Neural progenitor cell (in vitro differentiated cells): ENCODE measurements at places on chromosomes 5 and 9. TPM values are rescaled to one million over a fixed set of nuclear protein-coding genes. Genes with fewer than 3 reads are reported as not detected.
A peak's percentile ranks its signal among the peaks of the same experiment; 100 is the strongest.

GRCh38 chr5:107669096-107670031, 1.4 kb downstream of the EFNA5 start:
- peak overlapping the region; percentile 87 for H3K27ac ChIP-seq
- DNase-seq, result peak; percentile 53
- peaks cover 42% of the 10 kb centered on the region for H3K4me1 ChIP-seq
- H3K27me3 ChIP-seq, result no peaks in the 10 kb centered on the region
- H3K4me3 ChIP-seq, result peak overlapping the region; percentile 97

DNA sequence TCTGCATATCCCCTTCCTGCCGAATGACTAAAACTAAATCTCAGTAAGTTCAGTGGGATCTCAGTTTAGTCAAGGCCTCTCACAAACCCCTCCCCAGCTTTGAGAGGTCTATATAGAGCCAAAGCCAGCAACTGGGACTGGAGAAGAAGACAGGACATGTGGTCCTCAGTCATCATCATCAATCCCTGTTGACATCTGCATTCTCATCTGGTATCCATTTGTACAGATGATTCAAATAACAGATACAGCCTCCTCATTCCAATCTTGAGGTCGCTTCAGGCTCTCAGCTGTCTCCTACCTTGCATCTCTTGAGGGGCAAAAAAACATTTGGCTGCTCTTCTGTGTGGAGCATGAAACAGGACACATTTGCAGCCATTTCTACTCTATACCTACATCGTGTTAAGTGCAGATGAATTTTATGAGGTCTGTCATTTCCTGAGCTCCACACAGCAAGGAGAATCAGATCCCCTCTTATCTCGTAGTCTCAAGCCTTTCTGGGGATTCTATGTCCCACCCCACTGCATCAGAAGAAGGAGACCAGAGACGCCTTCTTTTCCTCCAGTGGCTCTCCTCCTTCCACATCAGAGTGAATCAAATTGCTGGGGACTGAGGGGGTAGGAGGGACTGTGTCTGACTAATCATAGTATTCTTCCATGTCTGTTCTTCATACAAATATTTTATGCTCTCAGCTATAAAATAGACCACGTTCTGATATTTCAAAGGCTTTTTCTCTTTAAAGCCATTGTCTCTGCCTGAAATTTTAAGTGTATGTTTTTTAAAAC, 4.7 kb upstream of the RECK start:
- no peak for DNase-seq
- no peak overlapping the region for H3K4me3 ChIP-seq
- peaks cover 9% of the 10 kb centered on the region for H3K27me3 ChIP-seq
- H3K36me3 ChIP-seq, result no peaks in the 10 kb centered on the region
- no peak overlapping the region for H3K27ac ChIP-seq
- H3K4me1 ChIP-seq, result no peaks in the 10 kb centered on the region

- peaks cover 29% of the 10 kb centered on the region for H3K27me3 ChIP-seq
- H3K27ac ChIP-seq, result no peak overlapping the region
- DNase-seq, result no peak
- H3K4me3 ChIP-seq, result no peak overlapping the region
- H3K36me3 ChIP-seq, result no peaks in the 10 kb centered on the region
Observed at GRCh38 chr9:129442803-129443511, 177.9 kb downstream of the C9orf50 start.

DNA sequence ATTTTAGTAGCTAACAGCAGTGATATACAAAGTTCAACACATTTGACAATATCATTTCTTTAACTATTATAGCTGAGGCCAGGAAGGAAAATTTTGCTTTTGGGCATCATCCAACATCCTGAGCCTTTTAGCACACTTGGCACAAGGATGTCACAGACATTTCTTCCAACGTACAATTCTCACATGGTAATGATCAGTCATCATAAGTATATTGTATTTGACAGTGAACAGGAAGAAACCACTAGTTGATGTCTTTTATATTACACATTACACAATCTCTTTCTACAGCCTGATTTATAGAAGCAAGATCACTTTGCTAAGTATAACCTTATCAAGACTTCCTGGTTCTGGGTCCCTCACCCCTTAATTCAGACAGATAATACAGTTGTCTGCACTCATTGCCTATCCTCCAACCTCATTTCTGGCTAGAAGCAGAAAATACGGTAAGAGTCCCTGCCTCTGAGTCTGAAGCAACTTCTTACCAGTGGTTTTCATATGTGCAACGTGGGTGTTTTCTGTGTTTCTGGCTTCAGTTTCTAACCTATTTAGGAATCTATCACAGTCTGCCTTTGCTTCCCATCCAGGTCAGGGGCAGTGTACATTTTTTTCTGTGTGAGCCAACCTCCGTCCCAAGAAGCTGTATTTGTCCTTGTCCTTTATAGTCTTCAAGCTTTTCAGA, 167.8 kb downstream of the PAM start:
- DNase-seq, result no peak
- H3K27me3 ChIP-seq, result no peaks in the 10 kb centered on the region
- H3K4me1 ChIP-seq, result peaks cover 60% of the 10 kb centered on the region
- no peak overlapping the region for H3K27ac ChIP-seq
- peaks cover under 1% of the 10 kb centered on the region for H3K36me3 ChIP-seq

- H3K4me3 ChIP-seq, result no peak overlapping the region
- H3K27ac ChIP-seq, result no peak overlapping the region
- DNase-seq, result no peak
- H3K4me1 ChIP-seq, result peaks cover 6% of the 10 kb centered on the region
- no peaks in the 10 kb centered on the region for H3K27me3 ChIP-seq
Observed at GRCh38 chr5:133939668-133940067, 28.8 kb downstream of the C5orf15 start.

GRCh38 chr9:103991698-103992097, 102.4 kb upstream of the SMC2 start:
- no peak overlapping the region for H3K27ac ChIP-seq
- H3K36me3 ChIP-seq, result no peaks in the 10 kb centered on the region
- no peak for DNase-seq
- H3K27me3 ChIP-seq, result no peaks in the 10 kb centered on the region

DNA sequence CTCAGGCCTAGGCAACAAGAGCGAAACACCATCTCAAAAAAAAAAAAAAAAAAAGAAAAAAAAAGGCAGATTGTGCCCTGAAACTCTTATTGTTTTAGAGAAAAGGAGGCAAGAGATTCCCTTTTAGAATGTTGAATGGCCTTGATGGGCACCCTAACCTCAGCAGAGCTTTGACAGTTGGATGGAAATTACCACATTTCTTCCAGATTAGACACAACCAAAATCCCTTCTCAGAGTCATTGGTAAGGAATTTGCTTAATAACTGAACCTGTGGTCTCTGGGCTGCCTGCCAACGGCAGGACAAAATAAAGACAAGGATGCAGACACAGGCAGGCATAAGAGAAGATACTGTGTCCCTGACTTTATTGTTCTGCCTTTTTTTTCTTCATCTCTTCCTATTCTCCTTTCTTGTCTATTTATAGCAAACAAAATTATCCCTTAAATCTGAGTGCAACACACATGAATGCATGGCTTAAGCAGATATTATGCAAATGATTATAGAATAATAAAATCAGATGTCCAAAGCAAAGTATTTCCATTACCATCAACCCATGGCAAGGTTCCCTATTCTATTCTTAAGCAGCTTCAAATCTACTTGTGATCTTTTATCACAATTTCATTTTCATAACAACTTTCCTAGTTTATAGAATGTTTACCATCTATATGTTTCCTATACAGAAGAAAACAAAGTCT, 37.3 kb upstream of the TRIO start:
- no peak for DNase-seq
- H3K27ac ChIP-seq, result no peak overlapping the region
- H3K36me3 ChIP-seq, result no peaks in the 10 kb centered on the region
- no peak overlapping the region for H3K4me3 ChIP-seq
- no peaks in the 10 kb centered on the region for H3K27me3 ChIP-seq

DNA sequence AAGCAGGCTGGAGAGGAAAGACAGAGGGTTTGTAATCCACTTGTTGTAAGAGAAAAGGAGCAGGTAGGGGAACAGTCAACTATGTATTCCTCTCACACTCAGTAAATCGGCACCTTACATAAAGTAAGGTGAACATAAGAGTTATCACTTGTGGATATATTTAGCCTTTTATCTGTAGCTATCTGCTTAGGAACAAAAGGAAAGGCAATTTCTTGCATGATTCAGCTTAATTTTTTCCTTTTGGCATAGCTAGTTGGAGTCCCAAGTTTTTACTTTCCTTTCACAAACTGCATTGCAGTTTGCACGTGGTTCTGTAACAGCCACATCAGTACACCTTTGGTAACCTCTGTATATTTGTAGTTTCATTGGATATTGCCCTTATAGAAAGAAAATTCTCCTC, 250.9 kb upstream of the PIK3R1 start:
- H3K36me3 ChIP-seq, result no peaks in the 10 kb centered on the region
- peaks cover 1% of the 10 kb centered on the region for H3K4me1 ChIP-seq
- H3K27me3 ChIP-seq, result no peaks in the 10 kb centered on the region

GRCh38 chr5:159412284-159413046, 82.2 kb upstream of the IL12B start:
- DNase-seq, result no peak
- no peaks in the 10 kb centered on the region for H3K36me3 ChIP-seq
- peaks cover 5% of the 10 kb centered on the region for H3K4me1 ChIP-seq
- no peak overlapping the region for H3K27ac ChIP-seq

GRCh38 chr9:4541856-4542255, 51.6 kb downstream of the SLC1A1 start:
- no peak overlapping the region for H3K27ac ChIP-seq
- no peaks in the 10 kb centered on the region for H3K4me1 ChIP-seq
- no peak overlapping the region for H3K4me3 ChIP-seq
- no peaks in the 10 kb centered on the region for H3K36me3 ChIP-seq
- no peaks in the 10 kb centered on the region for H3K27me3 ChIP-seq

DNA sequence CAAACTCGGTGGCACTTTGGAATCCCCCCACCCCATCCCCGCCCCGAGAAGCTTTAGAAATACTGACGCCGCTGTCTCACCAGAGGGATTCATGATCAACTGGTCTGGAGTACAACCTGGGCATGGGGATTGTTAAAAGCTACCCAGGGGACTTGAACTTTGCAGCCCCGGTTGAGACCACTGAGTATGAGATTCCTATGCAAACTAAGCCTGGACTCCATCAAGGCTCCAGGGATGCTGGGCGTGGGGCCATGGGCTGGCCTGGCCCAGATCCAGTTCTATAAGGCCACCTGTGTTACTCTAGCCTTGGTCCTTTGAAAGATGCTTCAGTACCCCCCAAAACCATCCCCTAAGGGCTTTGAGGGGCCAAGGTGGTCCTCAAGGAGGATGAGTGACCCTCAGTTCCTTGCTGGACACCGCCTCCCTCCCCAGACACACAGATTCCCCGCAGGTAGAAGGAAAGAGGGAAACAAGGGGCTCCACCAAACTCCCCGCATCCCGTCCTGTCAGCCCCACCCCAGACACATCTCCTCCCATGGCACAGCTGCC, 68.5 kb downstream of the MRPL36 start:
- no peak overlapping the region for H3K27ac ChIP-seq
- peaks cover 2% of the 10 kb centered on the region for H3K27me3 ChIP-seq
- no peak for DNase-seq
- no peaks in the 10 kb centered on the region for H3K4me1 ChIP-seq
- no peaks in the 10 kb centered on the region for H3K36me3 ChIP-seq
- H3K4me3 ChIP-seq, result no peak overlapping the region

- DNase-seq, result no peak
- H3K4me1 ChIP-seq, result peaks cover 3% of the 10 kb centered on the region
- H3K4me3 ChIP-seq, result no peak overlapping the region
Observed at GRCh38 chr9:32955655-32956478, 45.6 kb downstream of the APTX start.

DNA sequence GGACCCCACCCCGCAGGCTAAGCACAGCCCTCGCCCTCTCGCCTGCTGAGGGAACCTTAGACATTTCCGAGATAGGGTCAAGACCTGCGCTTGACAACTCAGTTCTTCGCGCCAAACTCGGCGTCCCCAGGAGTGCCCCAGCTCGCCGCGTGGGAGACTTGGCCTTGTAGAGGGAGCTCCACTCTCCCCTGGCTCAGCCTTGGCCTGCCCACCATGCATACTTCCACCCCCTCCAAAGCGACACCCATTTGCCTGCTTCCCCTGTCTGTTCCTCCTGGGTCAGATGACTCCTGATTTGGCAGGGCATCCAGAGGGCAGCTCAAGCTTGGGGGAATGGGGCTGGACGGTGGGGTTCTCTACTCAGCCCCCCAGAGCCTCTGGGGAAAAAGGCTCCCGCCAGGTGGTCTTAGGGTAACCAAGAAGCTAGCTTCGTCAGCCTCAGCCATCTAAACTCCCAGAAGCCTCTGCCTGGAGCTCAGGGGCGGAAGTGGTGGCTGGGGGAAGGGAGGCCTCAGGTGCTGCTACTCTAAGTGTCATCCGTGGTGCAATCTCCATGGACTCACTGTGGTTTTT, 560 bp downstream of the DOCK2 start:
- peaks cover 5% of the 10 kb centered on the region for H3K4me1 ChIP-seq
- no peak for DNase-seq
- H3K36me3 ChIP-seq, result no peaks in the 10 kb centered on the region

- no peaks in the 10 kb centered on the region for H3K4me1 ChIP-seq
- no peak overlapping the region for H3K4me3 ChIP-seq
- no peaks in the 10 kb centered on the region for H3K36me3 ChIP-seq
Observed at GRCh38 chr5:143601917-143602333, 198.4 kb upstream of the NR3C1 start.

- H3K36me3 ChIP-seq, result no peaks in the 10 kb centered on the region
- no peak overlapping the region for H3K27ac ChIP-seq
- no peak overlapping the region for H3K4me3 ChIP-seq
- H3K4me1 ChIP-seq, result peaks cover 3% of the 10 kb centered on the region
- DNase-seq, result no peak
Observed at GRCh38 chr9:78626971-78627370, 330.0 kb downstream of the PSAT1 start.

- no peaks in the 10 kb centered on the region for H3K4me1 ChIP-seq
- no peak for DNase-seq
- peaks cover 29% of the 10 kb centered on the region for H3K27me3 ChIP-seq
Observed at GRCh38 chr9:84677080-84677479, 7.6 kb downstream of the NTRK2 start.

DNA sequence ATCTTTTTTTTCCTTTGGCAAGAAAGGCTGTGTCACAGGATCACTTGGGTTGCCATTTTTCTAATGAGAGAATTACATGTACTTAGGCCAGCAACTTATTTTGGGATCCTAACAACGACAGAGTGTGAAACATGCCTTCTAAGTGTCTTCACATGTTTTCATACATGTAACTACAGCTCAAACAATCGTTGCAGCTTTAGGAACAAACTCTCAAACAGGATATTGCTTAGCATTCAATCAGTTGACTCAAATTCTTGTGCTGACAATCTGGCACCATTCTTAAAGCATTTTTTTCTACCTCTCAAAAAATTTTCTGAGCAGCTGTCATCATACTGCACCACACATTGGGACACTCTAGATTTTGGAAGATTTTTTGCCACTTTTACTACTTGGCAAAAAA, 435.5 kb downstream of the HINT1 start:
- no peaks in the 10 kb centered on the region for H3K27me3 ChIP-seq
- no peak overlapping the region for H3K27ac ChIP-seq
- no peak for DNase-seq
- H3K4me3 ChIP-seq, result no peak overlapping the region
- H3K4me1 ChIP-seq, result no peaks in the 10 kb centered on the region
- H3K36me3 ChIP-seq, result no peaks in the 10 kb centered on the region

- no peak for DNase-seq
- H3K4me1 ChIP-seq, result no peaks in the 10 kb centered on the region
- peaks cover 61% of the 10 kb centered on the region for H3K27me3 ChIP-seq
- H3K27ac ChIP-seq, result no peak overlapping the region
- H3K36me3 ChIP-seq, result no peaks in the 10 kb centered on the region
- peak overlapping the region; percentile 69 for H3K4me3 ChIP-seq
Observed at GRCh38 chr5:59040024-59040803, 457.3 kb downstream of the RAB3C start.

GDA gene
- total RNA-seq, result 2.5 and 2.7 TPM in 2 replicates

OTP gene
- total RNA-seq, result not detected in 2 replicates

EFNA5 gene
- 70.5 and 105 TPM in 2 replicates for total RNA-seq

ATOSB gene
- total RNA-seq, result 8.5 and 19.8 TPM in 2 replicates

MLANA gene
- total RNA-seq, result not detected in 2 replicates

TAS2R1 gene
- not detected in 2 replicates for total RNA-seq

NR5A1 gene
- 1.0 and 3.3 TPM in 2 replicates for total RNA-seq

CCL27 gene
- total RNA-seq, result 0.37 and 0.67 TPM in 2 replicates

LYSMD3 gene
- total RNA-seq, result 8.2 and 16.3 TPM in 2 replicates

FAM200C gene
- 15.8 and 25.3 TPM in 2 replicates for total RNA-seq

LMAN2 gene
- total RNA-seq, result 96.5 and 116 TPM in 2 replicates
